ENCODE measurements at places on chromosomes 16 and 17.

DNA sequence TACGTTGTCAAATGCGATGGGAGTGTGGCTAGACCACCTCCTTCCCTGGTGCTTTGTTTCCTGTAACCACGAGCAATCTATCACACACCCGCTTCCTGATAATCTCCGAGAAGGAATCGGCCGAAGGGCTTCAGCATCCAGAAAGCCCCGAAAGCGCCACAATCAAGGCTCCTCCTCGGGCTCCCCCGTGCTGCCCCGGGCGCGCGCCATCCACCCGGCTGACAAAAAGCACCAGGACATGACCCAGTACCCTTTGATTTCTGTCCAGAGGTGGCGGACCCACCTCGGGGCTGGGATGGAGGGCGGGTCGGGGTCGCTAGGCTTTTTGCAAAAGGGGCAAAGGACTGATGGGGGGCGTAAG is 743 bp upstream of the ARMC7 start:
- no peak for DNase-seq

DNA sequence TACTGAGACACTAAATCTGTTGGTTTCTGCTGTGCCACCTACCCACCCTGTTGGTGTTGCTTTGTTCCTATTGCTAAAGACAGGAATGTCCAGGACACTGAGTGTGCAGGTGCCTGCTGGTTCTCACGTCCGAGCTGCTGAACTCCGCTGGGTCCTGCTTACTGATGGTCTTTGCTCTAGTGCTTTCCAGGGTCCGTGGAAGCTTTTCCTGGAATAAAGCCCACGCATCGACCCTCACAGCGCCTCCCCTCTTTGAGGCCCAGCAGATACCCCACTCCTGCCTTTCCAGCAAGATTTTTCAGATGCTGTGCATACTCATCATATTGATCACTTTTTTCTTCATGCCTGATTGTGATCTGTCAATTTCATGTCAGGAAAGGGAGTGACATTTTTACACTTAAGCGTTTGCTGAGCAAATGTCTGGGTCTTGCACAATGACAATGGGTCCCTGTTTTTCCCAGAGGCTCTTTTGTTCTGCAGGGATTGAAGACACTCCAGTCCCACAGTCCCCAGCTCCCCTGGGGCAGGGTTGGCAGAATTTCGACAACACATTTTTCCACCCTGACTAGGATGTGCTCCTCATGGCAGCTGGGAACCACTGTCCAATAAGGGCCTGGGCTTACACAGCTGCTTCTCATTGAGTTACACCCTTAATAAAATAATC is 14.6 kb downstream of the STH start:
- DNase-seq, result no peak

- peak; percentile 65 for DNase-seq
Measured at GRCh38 chr17:40314584-40314956, 5.6 kb downstream of the RARA start.

DNA sequence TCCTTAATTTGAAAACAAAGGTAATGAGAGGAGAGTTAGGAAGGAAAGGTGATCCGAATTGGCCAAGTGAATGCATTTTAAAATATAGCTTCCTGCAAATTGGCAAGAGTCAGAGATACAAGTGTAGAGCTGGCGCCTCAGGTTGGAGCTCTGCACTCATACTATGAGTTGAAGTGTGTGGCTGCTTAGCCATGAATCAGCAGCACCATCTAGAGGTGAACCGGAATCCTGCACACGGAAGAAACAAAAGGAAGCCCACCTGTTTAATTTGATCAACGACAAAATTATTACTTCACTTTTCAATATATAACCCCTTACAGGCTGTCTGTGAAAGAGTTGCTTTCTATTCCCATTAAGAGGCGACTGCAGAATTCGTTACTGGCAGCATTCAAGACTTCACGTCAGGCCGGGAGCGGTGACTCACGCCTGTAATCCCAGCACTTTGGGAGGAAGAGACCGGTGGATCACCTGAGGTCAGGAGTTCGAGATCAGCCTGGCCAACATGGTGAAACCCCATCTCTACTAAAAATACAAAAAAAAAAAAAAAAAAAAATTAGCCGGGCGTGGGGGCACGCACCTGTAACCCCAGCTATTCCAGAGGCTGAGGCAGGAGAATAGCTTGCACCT is 1253.7 kb upstream of the CDH8 start:
- DNase-seq, result no peak

- peak; percentile 94 for DNase-seq
Measured at GRCh38 chr16:79628501-79628975, 28.0 kb upstream of the MAF start.

GRCh38 chr17:12982224-12982623 is 35.6 kb downstream of the ELAC2 start:
- peak; percentile 86 for DNase-seq

GRCh38 chr16:59400830-59401229 is 666.7 kb upstream of the GOT2 start:
- no peak for DNase-seq

- no peak for DNase-seq
Measured at GRCh38 chr17:64091571-64091970, 38.4 kb downstream of the ERN1 start.

GRCh38 chr16:30896261-30896888 is at the start of gene CTF1:
Gene CTF1 (plus strand): TSS chr16:30896614. CDS start chr16:30896644, 30 bp downstream.
- no peak for DNase-seq

DNA sequence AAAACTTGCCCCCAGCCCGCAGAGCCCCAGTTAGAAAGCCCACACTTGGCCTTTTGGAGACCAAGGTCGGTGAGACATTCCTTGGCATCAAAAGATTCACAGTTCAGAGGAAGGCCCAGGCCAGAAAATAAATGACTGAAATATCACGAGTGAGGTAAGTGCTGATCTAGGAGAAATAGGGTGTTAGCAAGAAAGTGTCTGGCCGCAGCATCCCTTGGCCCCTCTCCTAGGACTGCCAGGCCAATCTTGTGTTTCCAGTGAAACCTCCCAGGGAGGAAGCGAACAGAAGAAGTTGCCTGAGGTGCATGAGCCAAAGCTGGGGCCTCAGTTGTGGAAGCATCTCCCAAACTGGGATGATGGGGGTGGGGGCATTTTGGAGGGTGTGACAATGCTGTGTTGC is 22.5 kb upstream of the NSMCE1 start:
- DNase-seq, result no peak

GRCh38 chr16:3060339-3061127 is 4.9 kb upstream of the IL32 start:
- no peak for DNase-seq

DNA sequence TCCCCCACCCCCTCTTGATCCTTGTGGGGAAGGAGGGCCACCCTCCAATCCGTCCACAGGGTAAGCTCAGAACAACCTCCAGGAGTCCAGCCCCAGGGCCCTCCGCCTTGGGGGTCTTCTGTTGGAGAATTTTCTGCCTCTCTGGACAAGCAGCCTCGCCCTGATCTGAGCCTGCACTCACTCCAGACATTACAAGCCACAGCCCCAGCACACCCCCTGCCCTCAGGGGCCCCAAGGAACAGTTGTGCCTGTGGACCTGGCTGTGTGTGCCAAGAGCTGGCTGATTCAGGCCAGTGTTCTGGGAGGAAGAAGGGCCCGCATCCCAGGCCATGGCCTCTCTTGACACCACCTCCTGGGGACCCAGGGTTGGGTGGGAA is 477 bp upstream of the ARHGAP27 start:
- no peak for DNase-seq

- no peak for DNase-seq
Measured at GRCh38 chr16:59905606-59906005, 1171.5 kb upstream of the GOT2 start.

DNA sequence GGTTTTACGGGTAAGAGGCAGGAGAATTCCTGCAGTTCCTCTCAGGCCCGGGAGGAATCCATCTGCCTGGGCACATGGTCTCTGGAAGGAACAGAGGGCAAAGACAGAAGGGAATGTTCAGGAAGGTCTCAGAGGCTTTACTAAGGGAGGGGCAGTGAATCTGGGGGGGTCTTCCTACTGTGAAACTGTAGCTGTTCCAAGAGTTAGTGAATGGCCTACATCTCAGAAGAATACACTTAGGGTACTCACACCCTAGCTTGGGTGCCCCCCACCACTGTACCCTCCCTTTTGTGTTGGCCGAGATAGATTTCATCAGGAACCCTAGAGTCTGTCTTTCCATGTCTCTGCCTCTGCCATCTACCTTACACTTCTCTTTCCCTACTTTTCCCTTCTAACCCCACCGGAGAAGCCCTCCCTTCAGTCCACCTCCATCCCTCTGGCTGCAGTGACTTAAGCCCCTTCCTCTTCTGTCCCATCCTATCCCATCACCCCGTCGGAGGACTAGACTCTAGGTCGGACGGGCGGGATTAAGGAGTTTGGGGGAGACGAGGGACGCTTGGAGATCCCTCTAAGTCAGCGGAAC is 316 bp downstream of the DLG4 start:
- no peak for DNase-seq

DNA sequence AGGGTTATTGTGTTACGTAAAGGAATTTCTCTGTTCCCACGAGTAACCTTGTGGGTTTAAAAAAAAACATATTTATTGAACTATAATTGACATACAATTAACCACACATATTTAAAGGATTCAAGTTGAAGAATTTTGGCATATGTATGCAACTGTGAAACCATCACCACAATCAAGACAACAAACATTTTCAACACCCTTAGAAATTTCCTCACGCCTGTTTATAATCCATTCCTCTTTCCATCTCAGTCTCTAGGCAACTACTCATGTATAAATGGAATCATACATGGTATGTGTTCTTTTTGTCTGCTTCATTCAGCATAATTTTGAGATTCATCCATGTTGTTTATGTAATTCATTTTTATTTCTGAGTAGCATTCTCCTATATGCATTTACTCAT is 104.0 kb downstream of the MRTFB start:
- DNase-seq, result no peak

DNA sequence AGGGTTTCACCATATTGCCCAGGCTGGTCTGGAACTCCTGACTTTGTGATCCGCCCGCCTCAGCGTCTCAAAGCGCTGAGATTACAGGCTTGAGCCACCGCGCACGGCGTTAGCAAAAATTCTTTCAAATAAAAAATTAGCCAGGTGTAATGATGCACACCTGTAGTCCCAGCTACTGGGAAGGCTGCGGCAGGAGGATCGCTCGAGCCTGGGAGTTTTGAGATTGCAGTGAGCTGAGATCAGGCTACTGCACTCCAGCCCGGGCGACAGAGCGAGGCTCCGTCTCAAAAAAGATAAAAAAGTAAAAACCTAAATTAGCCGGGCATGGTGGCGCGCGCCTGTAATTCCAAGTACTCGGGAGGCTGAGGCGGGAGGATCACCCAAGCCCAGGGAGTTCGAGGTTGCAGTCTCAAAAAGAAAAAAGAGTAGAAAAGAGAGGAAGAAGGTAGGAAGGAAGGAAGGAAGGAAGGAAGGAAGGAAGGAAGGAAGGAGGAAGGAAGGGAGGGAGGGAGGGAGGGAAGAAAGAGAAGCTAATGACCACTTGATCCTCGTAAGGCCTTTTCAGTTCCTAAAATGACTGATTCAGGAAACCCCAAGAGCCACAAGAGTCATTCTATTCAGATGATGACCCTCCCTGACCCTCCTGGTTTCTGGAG is 59.2 kb downstream of the SRL start:
- peak; percentile 98 for DNase-seq

- DNase-seq, result no peak
Measured at GRCh38 chr16:54547052-54547451, 260.5 kb upstream of the IRX3 start.

GRCh38 chr16:26983426-26983825 is 83.3 kb upstream of the C16orf82 start:
- DNase-seq, result no peak

DNA sequence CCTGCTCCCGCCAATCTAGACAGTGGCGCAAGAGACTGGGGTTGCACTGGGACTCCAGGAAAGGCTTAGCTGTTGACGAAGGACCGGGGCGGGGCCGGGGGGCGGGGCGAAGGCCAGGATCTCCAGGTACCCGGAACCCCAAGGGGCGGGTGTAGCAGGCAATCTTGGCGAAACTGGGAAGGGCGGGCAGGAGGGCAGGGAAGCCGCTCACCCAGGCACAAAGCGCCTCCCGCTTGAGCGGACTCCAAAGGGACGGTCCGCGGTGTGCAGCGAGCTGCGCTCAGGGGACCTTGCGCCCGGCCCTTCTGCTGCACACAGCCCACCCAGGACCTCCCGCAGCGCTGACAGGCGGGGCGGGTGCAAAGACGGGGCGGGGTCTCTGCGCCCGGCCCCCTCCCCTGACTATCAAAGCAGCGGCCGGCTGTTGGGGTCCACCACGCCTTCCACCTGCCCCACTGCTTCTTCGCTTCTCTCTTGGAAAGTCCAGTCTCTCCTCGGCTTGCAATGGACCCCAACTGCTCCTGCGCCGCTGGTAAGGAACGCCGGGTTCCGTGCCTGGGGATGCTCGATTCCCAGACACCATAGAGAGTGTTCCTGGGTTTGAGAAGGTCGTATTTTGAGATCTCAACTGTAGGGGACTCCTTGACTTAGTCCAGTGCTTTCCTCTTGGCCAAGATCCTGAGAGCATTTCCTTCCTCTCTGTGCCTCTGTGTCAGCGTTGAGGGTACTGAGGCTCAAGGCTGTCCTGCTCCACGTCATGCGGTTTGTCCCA is at the start of gene MT1F:
TSS of gene MT1F (plus strand) at position 405 of the 772 bp plus-strand sequence. CDS start at position 505, 100 bp downstream.
- DNase-seq, result peak; percentile 89

GRCh38 chr16:75746359-75746758 is 20.1 kb upstream of the CPHXL start:
- no peak for DNase-seq

DNA sequence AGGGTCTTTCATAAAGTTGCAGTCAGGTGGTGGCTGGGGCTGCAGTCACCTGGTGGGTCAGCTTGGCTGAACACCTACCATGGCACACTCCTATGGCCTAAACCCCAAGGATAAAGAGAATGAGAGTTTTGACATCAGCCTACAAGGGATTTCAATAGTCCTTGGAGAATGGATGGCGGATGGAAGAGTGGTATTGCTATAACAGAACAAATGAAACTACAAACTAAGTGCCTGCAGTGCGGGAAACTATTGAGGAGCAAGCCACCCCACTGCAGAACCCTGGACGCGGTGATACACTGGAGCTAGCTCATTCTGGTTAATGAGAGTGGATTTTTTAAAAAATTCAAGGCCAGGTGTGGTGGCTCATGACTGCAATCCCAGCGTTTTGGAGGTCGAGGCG is 3.0 kb upstream of the PRPSAP2 start:
- DNase-seq, result no peak

GRCh38 chr16:67517661-67518423 is 10.8 kb upstream of the RIPOR1 start:
- no peak for DNase-seq

- DNase-seq, result no peak
Measured at GRCh38 chr16:87490096-87490798, 2.6 kb downstream of the ZCCHC14 start.

DNA sequence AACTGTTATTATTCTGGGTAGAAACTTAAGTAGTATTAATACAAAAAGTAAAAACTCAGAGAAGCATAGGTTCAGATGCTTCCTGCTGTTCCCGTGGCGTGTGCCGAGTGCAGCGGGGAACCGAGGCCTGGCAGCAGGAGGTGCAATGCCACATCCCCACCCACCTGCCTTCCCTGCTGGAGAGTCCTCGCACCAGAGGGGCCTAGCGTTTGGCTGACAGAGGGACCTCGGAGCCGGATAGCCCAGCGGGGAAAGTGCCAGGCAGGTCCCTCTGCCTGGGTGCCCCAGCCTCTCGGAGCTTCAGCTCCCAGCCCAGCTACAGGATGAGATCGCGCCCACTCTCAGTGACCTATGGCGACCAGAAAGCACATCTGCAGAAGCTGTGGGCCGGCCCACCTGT is 169.6 kb upstream of the GSE1 start:
- no peak for DNase-seq

GRCh38 chr17:58488428-58488890 is 251 bp upstream of the HSF5 start:
- DNase-seq, result no peak

- DNase-seq, result no peak
Measured at GRCh38 chr17:72266112-72266775, 145.4 kb downstream of the SOX9 start.
